Regular cardiac myocyte (primary cell): ENCODE measurements at places on chromosomes 1 and 21. TPM values are rescaled to one million over a fixed set of nuclear protein-coding genes. Genes with fewer than 3 reads are reported as not detected.

HMCN1 gene
- total RNA-seq = 22.6 and 84.0 TPM in 2 replicates

CNR2 gene
- total RNA-seq = not detected in 2 replicates

HNRNPCL2 gene
- not detected in 2 replicates for total RNA-seq

CSF3R gene
- under 0.01 TPM in 1 of 2 replicates, not detected in the other for total RNA-seq

RCC2 gene
- 39.2 and 95.9 TPM in 2 replicates for total RNA-seq

OR2L5 gene
- not detected in 2 replicates for total RNA-seq

RAVER2 gene
- total RNA-seq = 3.9 and 4.0 TPM in 2 replicates

SLC1A7 gene
- 0.58 and 1.1 TPM in 2 replicates for total RNA-seq

ADGRL4 gene
- 35.0 and 60.8 TPM in 2 replicates for total RNA-seq

REN gene
- not detected in 2 replicates for total RNA-seq

VN1R5 gene
- total RNA-seq = not detected in 2 replicates

MYBPHL gene
- total RNA-seq = not detected in 2 replicates

CFHR1 gene
- 0.19 and 0.56 TPM in 2 replicates for total RNA-seq

LIN28A gene
- total RNA-seq = not detected in 2 replicates

FCRL6 gene
- total RNA-seq = not detected in 2 replicates

CELA3B gene
- total RNA-seq = not detected in 2 replicates

TMEM269 gene
- total RNA-seq = under 0.01 TPM in 1 of 2 replicates, not detected in the other

GPATCH4 gene
- 6.5 and 23.4 TPM in 2 replicates for total RNA-seq

GCSAML gene
- total RNA-seq = not detected in 2 replicates

IL10 gene
- not detected in 2 replicates for total RNA-seq

PDE4DIP gene
- total RNA-seq = 104 and 212 TPM in 2 replicates

CFHR2 gene
- total RNA-seq = not detected in 2 replicates

CD1E gene
- not detected in 2 replicates for total RNA-seq

INSRR gene
- total RNA-seq = under 0.01 TPM in 1 of 2 replicates, not detected in the other

MROH9 gene
- 0.38 and 0.85 TPM in 2 replicates for total RNA-seq

OVAAL gene
- total RNA-seq = under 0.01 TPM in 1 of 2 replicates, not detected in the other

TDRD5 gene
- not detected in 2 replicates for total RNA-seq

ARHGEF10L gene
- total RNA-seq = 18.6 and 20.1 TPM in 2 replicates

S100A16 gene
- total RNA-seq = 126 and 297 TPM in 2 replicates

RBM8A gene
- total RNA-seq = 80.6 and 212 TPM in 2 replicates

GPR37L1 gene
- total RNA-seq = not detected in 2 replicates

FALEC gene
- total RNA-seq = 0.28 TPM in 1 of 2 replicates, not detected in the other

SPATA17 gene
- 0.77 and 1.1 TPM in 2 replicates for total RNA-seq

C1orf210 gene
- total RNA-seq = not detected in 2 replicates

ERG gene
- total RNA-seq = 0.19 and 0.56 TPM in 2 replicates

LCE2A gene
- total RNA-seq = not detected in 2 replicates

TMEM61 gene
- total RNA-seq = not detected in 2 replicates

VASH2 gene
- total RNA-seq = 0.28 TPM in 1 of 2 replicates, not detected in the other

ITGB2 gene
- total RNA-seq = 0.38 and 0.56 TPM in 2 replicates

LEMD1 gene
- not detected in 2 replicates for total RNA-seq

MASP2 gene
- 0.19 TPM in 1 of 2 replicates, not detected in the other for total RNA-seq

TUFT1 gene
- total RNA-seq = 7.7 and 11.3 TPM in 2 replicates

FAM72D gene
- total RNA-seq = under 0.01 and 4.2 TPM in 2 replicates

DENND2D gene
- 2.1 and 10.7 TPM in 2 replicates for total RNA-seq

ADAM30 gene
- total RNA-seq = not detected in 2 replicates

PLPP3 gene
- total RNA-seq = 72.3 and 110 TPM in 2 replicates

FMO4 gene
- total RNA-seq = 0.96 and 3.9 TPM in 2 replicates

NCAM2 gene
- total RNA-seq = 6.3 and 11.6 TPM in 2 replicates

NEK2 gene
- 6.8 and 43.3 TPM in 2 replicates for total RNA-seq

VSIG8 gene
- total RNA-seq = not detected in 2 replicates

CSMD2 gene
- total RNA-seq = 0.38 and 0.56 TPM in 2 replicates

AADACL4 gene
- total RNA-seq = under 0.01 TPM in 1 of 2 replicates, not detected in the other

PCAT6 gene
- 0.56 TPM in 1 of 2 replicates, not detected in the other for total RNA-seq

CSTB gene
- 5.4 and 5.9 TPM in 2 replicates for total RNA-seq

FGR gene
- under 0.01 TPM in 1 of 2 replicates, not detected in the other for total RNA-seq

SERPINC1 gene
- not detected in 2 replicates for total RNA-seq

TFF1 gene
- total RNA-seq = not detected in 2 replicates
